ENCODE measurements at places on chromosomes 3 and 15. TPM values are rescaled to one million over a fixed set of nuclear protein-coding genes. Genes with fewer than 3 reads are reported as not detected.

The TEX9 gene
- 3.7 TPM for total RNA-seq

The DNAH1 gene
- 2.1 TPM for total RNA-seq

The NPAP1 gene
- total RNA-seq: not detected

The TIMP4 gene
- 4.7 TPM for total RNA-seq

The ISLR2 gene
- 2.1 TPM for total RNA-seq

The IL20RB gene
- total RNA-seq: 0.52 TPM

The BSN gene
- total RNA-seq: under 0.01 TPM

The GREM1 gene
- total RNA-seq: 0.52 TPM

The CSPG5 gene
- 1.0 TPM for total RNA-seq
